ENCODE measurements at places on chromosomes 4 and X.

- no peak within 1 kb of the TSS for H3K27ac ChIP-seq
- H3K4me1 ChIP-seq: no peaks in the 10 kb centered on the region
- H3K27me3 ChIP-seq: no peaks in the 10 kb centered on the region
- H3K4me3 ChIP-seq: no peak within 1 kb of the TSS
- no peaks in the 10 kb centered on the region for H3K36me3 ChIP-seq
Observed at GRCh38 chr4:134201216-134202161, at the start of gene PABPC4L. Gene PABPC4L, minus strand, starts transcription at chr4:134201789. Its CDS starts 770 bp downstream, at chr4:134201019.

- no peaks in the 10 kb centered on the region for H3K36me3 ChIP-seq
- H3K27me3 ChIP-seq: peaks cover 21% of the 10 kb centered on the region
- peaks cover 11% of the 10 kb centered on the region for H3K4me1 ChIP-seq
- H3K27ac ChIP-seq: no peak overlapping the region
- DNase-seq: no peak
Observed at GRCh38 chr4:6259886-6260285, 9.8 kb upstream of the WFS1 start.

GRCh38 chr4:38989487-38989886, 42.7 kb downstream of the TMEM156 start:
- DNase-seq: no peak
- H3K27ac ChIP-seq: no peak overlapping the region
- no peak overlapping the region for H3K4me3 ChIP-seq

DNA sequence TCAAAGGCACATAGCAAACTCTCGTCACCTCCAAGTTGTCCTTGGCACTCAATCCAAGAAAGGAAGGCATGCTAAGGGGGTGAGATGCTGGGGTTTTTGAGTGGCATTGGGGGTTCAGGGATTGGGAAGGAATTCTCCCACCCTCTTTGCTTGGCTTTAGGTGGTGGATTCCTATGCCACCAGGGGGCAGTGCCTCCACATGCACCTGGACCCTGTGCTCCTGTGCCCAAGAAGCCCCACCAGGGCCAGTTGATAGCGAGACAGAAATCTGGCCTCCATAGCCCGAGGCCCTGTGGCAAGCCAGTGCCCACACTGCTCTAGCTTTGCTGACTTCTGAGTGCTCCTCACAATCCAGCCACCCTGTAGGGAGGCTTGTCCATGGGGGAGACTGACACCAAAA, 2.0 kb upstream of the FATE1 start:
- H3K27ac ChIP-seq: no peak overlapping the region
- no peaks in the 10 kb centered on the region for H3K4me1 ChIP-seq

DNA sequence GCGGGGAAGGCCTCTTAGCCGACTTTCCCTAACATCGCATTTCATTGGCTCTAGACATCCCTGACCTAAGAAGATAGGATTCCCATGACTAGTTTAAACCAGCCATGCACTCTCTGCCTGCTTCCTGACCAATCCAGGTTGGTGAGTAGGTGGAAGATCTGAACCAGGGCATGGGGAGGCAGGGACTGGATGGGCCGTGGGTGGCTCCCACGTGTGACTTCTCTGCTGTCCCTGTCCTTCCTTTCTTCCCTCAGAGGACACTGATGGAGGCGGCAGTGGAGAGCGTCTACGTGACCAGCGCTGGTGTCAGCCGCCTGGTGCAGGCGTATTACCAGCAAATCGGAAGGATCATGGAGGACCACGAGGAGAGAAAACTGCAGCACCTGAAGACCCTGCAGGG, 90.7 kb downstream of the EVC start:
- DNase-seq: no peak
- H3K27ac ChIP-seq: no peak overlapping the region
- no peaks in the 10 kb centered on the region for H3K36me3 ChIP-seq
- H3K4me1 ChIP-seq: no peaks in the 10 kb centered on the region
- H3K27me3 ChIP-seq: no peaks in the 10 kb centered on the region

GRCh38 chr4:85610450-85610849, 135.5 kb downstream of the ARHGAP24 start:
- no peaks in the 10 kb centered on the region for H3K27me3 ChIP-seq
- no peaks in the 10 kb centered on the region for H3K36me3 ChIP-seq
- no peaks in the 10 kb centered on the region for H3K4me1 ChIP-seq

- H3K4me1 ChIP-seq: no peaks in the 10 kb centered on the region
- no peaks in the 10 kb centered on the region for H3K36me3 ChIP-seq
Observed at GRCh38 chr4:158496030-158496741, 25.5 kb upstream of the RXFP1 start.

DNA sequence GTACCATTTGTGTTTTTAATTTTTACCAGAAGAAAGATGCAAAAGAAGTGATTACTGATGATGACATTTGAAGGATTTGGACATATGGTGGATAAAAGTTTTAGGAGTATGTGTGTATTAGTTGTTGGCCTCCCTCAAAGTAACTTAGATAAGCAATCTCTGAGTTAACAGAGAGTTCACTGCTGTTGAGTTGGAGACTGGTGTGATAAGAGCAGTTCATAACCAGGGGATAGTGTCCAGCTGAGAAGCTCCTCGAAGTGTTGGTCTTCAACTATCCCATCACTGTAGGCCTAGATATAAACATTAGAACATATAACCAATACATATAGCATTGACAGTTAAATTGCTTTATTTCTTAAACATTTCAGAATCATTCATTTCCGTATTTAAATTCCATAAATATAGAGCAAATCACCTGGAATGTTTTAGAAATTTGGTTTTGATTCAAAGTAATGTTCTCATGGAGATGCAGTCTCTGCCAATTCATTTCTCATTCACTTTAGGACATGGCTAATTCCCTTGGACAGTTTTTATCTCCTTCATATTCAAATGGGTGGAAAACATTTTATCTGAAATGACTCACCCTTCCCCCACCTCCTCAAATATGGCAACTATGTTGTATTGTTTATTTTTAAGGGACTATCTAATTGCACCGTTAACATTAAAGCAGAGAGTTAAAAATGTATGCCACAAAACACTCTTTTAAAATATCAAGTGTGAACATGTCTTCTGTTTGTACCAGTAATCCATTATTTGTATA, 136.8 kb upstream of the SLC4A4 start:
- H3K4me1 ChIP-seq: peaks cover 24% of the 10 kb centered on the region
- peaks cover 8% of the 10 kb centered on the region for H3K27me3 ChIP-seq
- no peak overlapping the region for H3K27ac ChIP-seq
- H3K4me3 ChIP-seq: no peak overlapping the region

DNA sequence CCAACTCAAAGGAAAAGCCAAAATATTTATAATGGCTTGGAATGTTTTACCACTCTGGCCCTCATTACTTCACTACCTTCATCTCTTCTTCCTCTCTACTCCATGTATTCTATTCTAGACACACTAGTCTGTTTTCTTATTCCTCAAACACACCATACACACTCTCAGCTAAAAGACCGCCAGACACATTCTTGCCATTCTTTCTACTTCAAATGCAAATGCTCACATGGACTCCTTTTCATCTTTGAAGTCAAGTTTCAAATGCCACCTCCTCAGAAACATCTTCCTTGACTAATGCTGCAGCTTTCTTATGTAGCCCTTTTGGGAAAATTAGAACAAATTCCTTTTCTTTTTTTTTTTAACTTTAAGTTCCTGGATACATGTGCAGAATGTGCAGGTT, 412.9 kb upstream of the FMR1 start:
- H3K4me3 ChIP-seq: no peak overlapping the region
- no peaks in the 10 kb centered on the region for H3K4me1 ChIP-seq
- no peak for DNase-seq
- H3K27ac ChIP-seq: no peak overlapping the region

- H3K4me3 ChIP-seq: no peak overlapping the region
- peaks cover 15% of the 10 kb centered on the region for H3K27me3 ChIP-seq
- no peak for DNase-seq
- no peaks in the 10 kb centered on the region for H3K4me1 ChIP-seq
Observed at GRCh38 chr4:99636422-99636821, 21.2 kb downstream of the C4orf54 start.

GRCh38 chr4:5018603-5019002, 655 bp downstream of the CYTL1 start:
- DNase-seq: no peak
- no peak overlapping the region for H3K4me3 ChIP-seq
- peaks cover 2% of the 10 kb centered on the region for H3K4me1 ChIP-seq
- no peak overlapping the region for H3K27ac ChIP-seq

- no peaks in the 10 kb centered on the region for H3K36me3 ChIP-seq
- peaks cover 40% of the 10 kb centered on the region for H3K27me3 ChIP-seq
- no peak for DNase-seq
- no peak overlapping the region for H3K27ac ChIP-seq
- no peak overlapping the region for H3K4me3 ChIP-seq
- H3K4me1 ChIP-seq: peaks cover 2% of the 10 kb centered on the region
Observed at GRCh38 chr4:7083597-7084563, 16.0 kb upstream of the GRPEL1 start.

- no peak overlapping the region for H3K4me3 ChIP-seq
- H3K36me3 ChIP-seq: no peaks in the 10 kb centered on the region
- no peak for DNase-seq
- H3K27me3 ChIP-seq: no peaks in the 10 kb centered on the region
- H3K4me1 ChIP-seq: no peaks in the 10 kb centered on the region
Observed at GRCh38 chrX:50622751-50623150, 152.1 kb upstream of the DGKK start.

DNA sequence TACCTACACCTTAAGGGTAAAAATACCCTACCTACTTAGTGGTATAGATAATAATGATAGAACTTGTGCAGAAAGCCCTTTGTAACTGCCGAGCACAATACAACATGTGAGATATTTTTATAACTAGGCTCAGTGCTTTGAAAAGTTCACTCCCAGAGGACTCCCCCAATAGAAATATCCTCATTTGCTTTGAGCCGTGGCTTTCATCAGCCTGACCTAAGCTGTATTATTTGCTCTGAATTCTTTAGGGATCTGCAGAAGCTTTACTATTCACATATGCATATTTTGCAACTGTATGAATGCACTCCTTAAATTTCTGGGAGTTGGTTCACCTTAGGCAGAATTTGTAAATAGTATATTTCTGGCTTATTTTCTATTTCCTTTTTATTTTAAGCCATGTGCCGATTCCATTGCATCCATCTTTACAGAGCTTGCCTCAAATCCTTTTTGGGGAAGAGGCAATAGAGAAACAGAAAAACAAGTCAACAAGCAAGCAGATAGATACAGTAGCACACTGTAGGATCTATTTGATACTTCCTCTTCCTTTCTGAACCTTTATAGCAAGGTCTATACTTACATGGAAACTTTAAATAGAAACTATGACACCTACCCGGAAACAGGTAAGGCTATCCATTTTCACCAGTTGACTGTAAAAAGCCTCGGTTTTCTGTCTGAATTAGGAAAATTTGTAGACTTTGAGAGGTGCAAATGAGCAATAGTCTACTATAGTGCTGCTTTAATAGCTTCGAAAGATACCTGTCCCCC, 242.5 kb upstream of the VCX3A start:
- H3K27me3 ChIP-seq: no peaks in the 10 kb centered on the region
- no peak overlapping the region for H3K27ac ChIP-seq
- H3K4me1 ChIP-seq: no peaks in the 10 kb centered on the region
- H3K36me3 ChIP-seq: no peaks in the 10 kb centered on the region
- DNase-seq: no peak

GRCh38 chr4:151489462-151490203, 80.7 kb downstream of the FHIP1A start:
- H3K27ac ChIP-seq: no peak overlapping the region
- peaks cover 3% of the 10 kb centered on the region for H3K27me3 ChIP-seq
- DNase-seq: no peak
- no peaks in the 10 kb centered on the region for H3K36me3 ChIP-seq
- no peak overlapping the region for H3K4me3 ChIP-seq

DNA sequence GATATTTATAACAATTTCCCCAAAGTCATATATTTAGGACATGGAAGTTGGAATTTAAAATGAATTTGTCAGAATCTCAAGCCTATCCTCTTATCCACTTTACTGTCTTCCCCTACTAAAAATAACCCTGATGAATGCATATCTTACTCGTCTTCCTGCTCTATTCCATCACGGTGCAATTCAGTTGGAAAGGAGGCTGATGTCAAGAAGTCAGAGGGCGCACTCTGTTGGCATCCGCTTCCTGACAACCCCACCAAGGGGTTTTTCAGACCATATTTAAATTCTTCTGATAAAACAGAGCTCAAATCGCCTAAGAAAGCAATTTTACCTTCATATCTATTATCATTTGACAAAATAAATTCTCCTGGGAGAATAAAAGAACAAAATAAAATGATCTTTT, 233.5 kb downstream of the ARHGAP24 start:
- H3K27ac ChIP-seq: no peak overlapping the region
- H3K4me3 ChIP-seq: no peak overlapping the region
- no peak for DNase-seq
- no peaks in the 10 kb centered on the region for H3K27me3 ChIP-seq
- no peaks in the 10 kb centered on the region for H3K36me3 ChIP-seq

DNA sequence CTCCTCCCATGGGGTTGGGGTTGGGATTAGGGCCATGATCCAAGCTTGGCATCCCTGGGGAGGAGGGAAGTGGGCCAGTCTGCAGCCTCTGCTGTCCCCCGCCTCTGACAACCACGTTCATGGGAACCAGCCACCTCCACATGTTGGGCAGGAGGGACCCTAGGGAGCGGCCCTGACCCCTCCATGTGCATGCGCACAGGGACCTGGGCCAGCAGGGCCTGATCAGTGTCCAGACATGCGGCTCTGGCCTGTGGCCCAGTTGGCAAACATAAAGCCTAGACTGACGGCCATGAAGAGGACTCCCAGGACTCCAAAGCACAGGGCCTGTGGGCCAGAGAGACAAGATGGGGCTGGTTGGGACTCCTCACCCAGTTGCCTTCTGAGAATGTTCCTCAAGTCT, 11.3 kb downstream of the SLC38A5 start:
- no peak overlapping the region for H3K27ac ChIP-seq
- no peaks in the 10 kb centered on the region for H3K27me3 ChIP-seq
- peaks cover 8% of the 10 kb centered on the region for H3K4me1 ChIP-seq
- no peak overlapping the region for H3K4me3 ChIP-seq
- peaks cover 39% of the 10 kb centered on the region for H3K36me3 ChIP-seq

- H3K4me1 ChIP-seq: no peaks in the 10 kb centered on the region
- H3K27ac ChIP-seq: no peak overlapping the region
- H3K27me3 ChIP-seq: no peaks in the 10 kb centered on the region
- no peak for DNase-seq
- no peaks in the 10 kb centered on the region for H3K36me3 ChIP-seq
Observed at GRCh38 chr4:59369229-59369628, 1830.9 kb upstream of the ADGRL3 start.

- DNase-seq: no peak
- no peaks in the 10 kb centered on the region for H3K4me1 ChIP-seq
- no peaks in the 10 kb centered on the region for H3K36me3 ChIP-seq
- no peak overlapping the region for H3K27ac ChIP-seq
- no peak overlapping the region for H3K4me3 ChIP-seq
Observed at GRCh38 chrX:45596188-45596808, 395.6 kb upstream of the DIPK2B start.

GRCh38 chr4:48340276-48340964, 909 bp upstream of the SLAIN2 start:
- H3K4me3 ChIP-seq: peak overlapping the region; percentile 96
- peaks cover 12% of the 10 kb centered on the region for H3K36me3 ChIP-seq
- H3K27me3 ChIP-seq: no peaks in the 10 kb centered on the region
- H3K27ac ChIP-seq: peak overlapping the region; percentile 96

GRCh38 chr4:10527438-10527837, 70.2 kb upstream of the ZNF518B start:
- H3K4me1 ChIP-seq: no peaks in the 10 kb centered on the region
- H3K27me3 ChIP-seq: peaks cover 9% of the 10 kb centered on the region
- H3K36me3 ChIP-seq: no peaks in the 10 kb centered on the region
- H3K4me3 ChIP-seq: no peak overlapping the region
- no peak for DNase-seq

- no peak overlapping the region for H3K27ac ChIP-seq
- DNase-seq: no peak
- H3K4me1 ChIP-seq: no peaks in the 10 kb centered on the region
Observed at GRCh38 chrX:3527811-3528210, 181.4 kb upstream of the MXRA5 start.

- no peak overlapping the region for H3K27ac ChIP-seq
- no peaks in the 10 kb centered on the region for H3K4me1 ChIP-seq
- no peak for DNase-seq
- H3K27me3 ChIP-seq: no peaks in the 10 kb centered on the region
- no peaks in the 10 kb centered on the region for H3K36me3 ChIP-seq
- no peak overlapping the region for H3K4me3 ChIP-seq
Observed at GRCh38 chr4:11013094-11013664, 328.6 kb upstream of the CLNK start.
